ENCODE measurements at places on chromosomes 6 and 20. TPM values are rescaled to one million over a fixed set of nuclear protein-coding genes. Genes with fewer than 3 reads are reported as not detected.
A peak's percentile ranks its signal among the peaks of the same experiment; 100 is the strongest.

The ZC2HC1B gene
- not detected for total RNA-seq

The CST9L gene
- not detected for total RNA-seq

The ZC3H12D gene
- total RNA-seq: not detected

The CFB gene
- total RNA-seq: 0.60 TPM

The DLL1 gene
- 3.9 TPM for total RNA-seq

The ALDH8A1 gene
- total RNA-seq: 0.20 TPM

The UBR2 gene
- total RNA-seq: 17.4 TPM

The CAPN11 gene
- total RNA-seq: 0.20 TPM

The SPEF1 gene
- total RNA-seq: not detected

The KIF25 gene
- total RNA-seq: under 0.01 TPM

The GOPC gene
- total RNA-seq: 22.0 TPM

The FOXQ1 gene
- total RNA-seq: not detected

The SLC16A10 gene
- 0.20 TPM for total RNA-seq

The HLA-DOB gene
- 0.22 TPM for total RNA-seq

DNA sequence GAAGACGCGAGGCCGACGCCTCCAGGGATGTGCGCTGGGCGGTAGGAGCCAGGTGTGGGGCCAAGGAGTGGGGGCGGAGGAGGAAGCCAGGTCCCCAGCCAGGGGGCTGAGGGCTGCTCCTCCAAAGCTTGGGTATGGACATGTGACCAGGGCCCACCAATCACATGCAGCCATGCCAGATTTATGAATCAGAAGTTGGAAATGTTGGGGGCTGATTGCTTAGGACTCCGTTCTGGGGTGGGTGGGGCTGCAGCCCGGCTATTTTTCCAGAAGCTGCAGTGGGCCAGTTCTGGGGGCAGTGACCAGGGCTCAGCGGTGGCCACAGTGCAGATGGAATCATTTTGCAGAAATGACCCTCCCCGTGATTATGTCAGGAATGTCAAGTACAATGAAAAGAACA is 96.0 kb downstream of the CEBPB start:
- DNase-seq: no peak

DNA sequence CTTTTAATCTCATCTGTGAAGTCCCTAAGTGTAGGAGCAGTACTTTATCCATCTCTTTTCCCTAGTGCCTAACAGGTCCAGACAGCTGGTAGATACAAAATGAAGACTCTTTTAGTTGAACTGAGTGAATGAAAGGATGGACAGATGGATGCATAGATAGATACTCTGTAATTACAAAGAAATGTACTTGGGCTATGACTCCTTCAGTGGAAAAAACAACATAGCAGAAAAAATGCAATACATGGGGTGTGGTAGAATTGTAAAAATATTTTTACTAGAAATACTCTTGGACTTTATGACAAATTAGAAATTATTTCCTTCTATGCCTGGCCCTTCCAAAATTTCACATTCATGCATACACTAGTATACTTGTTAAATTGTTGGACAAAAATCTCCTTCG is 29.3 kb downstream of the KCNQ5 start:
- DNase-seq: no peak

GRCh38 chr20:16260911-16261310 is 312.3 kb downstream of the KIF16B start:
- no peak for DNase-seq

DNA sequence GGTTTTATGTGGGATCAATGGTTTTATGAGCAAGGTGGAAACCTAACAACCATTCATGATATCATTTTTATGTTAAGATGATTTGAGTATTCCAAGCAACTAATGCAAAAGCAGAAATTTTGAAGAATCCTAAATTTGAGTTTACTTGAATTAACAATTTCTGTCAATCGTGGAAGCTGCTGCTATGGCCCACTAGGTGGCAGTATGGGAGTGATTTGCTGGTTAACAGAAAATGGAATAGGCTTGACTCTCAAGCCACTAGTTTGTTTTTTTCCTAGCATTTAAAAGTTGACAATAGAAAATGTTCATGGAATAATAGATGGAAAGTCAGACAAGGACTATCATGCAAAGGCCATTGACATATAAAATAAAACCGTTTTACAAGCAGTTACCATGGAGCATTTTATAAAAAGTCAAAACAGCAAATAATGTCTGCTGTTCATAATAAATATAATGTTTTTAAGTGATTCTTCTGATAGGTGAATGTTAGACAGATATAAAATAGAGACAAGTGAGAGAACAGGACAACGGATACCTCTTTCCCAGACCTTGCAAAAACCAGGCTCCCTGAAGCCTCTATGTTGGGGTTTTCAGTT is 43.0 kb upstream of the TMEM200A start:
- peak; percentile 69 for DNase-seq

DNA sequence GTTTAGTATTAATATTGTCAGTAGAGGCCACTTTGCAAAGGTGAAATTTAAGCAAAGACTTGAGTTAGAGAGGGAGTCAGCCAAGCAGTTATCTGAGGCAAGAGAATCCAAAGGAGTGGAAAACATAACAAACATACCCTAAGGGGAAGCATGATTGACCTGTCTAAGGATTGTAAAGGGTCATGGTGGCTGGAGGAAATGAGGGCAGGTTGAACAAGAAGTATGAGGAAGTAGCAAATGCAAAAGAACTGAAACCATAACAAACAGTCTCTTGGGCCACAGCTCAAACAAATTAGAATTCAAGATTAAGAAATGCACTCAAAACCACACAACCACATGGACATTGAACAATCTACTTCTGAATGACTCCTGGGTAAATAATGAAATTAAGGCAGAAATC is 103.2 kb downstream of the FBXO5 start:
- no peak for DNase-seq

DNA sequence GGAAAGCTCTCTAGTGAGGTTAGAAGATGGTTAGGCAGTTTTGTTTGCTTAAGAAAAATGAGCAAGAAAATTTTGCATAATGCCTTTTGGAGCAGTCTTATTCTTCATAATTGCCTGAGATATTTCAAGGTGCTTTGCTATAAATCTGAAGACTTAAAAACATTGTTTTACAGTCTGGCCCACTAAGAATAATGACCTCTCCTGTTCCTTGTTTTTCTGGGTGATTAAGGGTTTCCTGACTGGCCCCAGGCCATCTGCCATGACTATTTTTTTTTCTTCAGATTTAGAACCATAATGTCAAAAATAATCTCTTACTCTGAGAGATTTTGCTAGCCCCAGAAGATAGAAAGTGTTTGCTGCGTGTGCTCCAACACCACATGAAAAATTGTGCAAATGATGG is 72.3 kb upstream of the CENPW start:
- DNase-seq: no peak

DNA sequence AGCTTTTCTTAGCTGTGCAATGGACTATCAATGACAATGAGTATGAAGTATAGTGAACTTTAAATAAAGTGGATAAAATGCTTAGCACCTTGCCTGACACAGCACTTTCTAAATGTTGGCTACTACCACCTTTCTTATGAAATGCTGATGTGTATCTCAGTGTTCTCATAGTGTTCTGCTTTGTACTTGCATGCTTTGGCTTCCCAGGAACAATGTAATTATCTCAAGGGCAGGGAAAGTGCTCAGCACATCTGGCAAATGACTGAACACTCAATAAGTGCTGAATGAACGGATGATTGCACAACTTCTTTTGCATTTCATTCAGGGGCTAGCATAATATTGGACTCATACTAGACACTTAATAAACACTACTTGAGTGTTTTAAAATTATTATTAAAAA is 28.2 kb upstream of the NOX3 start:
- DNase-seq: no peak

DNA sequence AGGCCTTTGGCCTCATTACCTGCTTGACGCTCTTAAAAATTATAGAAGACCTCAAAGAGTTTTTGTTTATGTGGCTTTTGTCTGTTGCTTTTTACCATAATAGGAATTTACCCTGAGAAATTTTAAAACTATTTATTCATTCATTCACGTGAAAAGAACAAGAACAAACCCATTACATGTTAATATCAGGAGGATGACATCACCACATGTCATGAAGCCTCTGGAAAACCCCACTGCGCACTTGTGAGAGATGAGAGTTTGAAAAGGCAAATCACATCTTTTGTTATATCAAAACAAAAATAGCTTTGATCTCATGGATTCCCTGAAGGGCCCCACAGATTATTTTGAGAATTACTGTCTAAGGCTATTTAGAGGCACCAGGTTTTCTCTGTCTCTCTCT is 61.3 kb upstream of the EYA2 start:
- DNase-seq: no peak

GRCh38 chr6:142210606-142211005 is 63.5 kb downstream of the VTA1 start:
- DNase-seq: peak; percentile 78

DNA sequence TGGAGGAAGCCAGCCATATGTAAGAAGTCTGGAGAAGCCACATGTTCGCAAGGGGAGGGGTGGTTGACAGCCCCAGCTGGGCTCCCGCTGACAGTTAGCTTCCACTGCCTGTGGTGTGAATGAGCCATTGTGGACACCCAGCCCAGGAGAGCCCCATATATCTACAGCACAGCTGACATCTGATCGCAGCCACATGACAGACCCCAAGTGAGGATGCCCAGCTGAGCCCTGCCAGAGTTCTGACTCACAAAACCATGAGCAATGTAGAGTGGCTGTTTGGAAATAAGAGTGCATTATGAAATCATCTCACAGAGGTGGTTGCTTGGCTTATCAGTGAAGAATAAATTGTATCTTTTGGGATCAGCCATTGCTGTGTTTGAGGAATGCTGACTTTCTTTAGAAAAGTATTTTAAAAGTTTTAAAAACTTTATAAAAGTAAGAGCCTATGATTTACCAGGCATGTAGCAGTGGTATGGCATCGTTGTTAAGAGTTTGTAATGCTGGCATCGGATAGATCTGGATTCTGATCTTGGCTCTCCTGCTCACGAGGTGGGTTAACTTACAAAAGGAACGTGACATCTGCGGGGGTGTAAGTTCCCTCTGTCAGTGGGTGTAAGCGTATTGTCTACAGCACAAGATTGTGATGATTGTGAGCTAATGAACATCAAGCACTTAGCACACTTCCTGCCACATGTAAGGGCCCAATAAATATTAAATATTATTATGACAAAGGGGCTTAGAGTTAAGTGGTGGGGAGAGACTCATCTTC is 24.1 kb downstream of the CFAP61 start:
- DNase-seq: no peak

GRCh38 chr6:26216886-26217713 is 129.9 kb downstream of the HFE start:
- DNase-seq: peak; percentile 95

GRCh38 chr20:62886709-62887058 is 25.1 kb upstream of the TCFL5 start:
- no peak for DNase-seq

- DNase-seq: no peak
Measured at GRCh38 chr6:66731310-66731709, 1024.3 kb upstream of the EYS start.

DNA sequence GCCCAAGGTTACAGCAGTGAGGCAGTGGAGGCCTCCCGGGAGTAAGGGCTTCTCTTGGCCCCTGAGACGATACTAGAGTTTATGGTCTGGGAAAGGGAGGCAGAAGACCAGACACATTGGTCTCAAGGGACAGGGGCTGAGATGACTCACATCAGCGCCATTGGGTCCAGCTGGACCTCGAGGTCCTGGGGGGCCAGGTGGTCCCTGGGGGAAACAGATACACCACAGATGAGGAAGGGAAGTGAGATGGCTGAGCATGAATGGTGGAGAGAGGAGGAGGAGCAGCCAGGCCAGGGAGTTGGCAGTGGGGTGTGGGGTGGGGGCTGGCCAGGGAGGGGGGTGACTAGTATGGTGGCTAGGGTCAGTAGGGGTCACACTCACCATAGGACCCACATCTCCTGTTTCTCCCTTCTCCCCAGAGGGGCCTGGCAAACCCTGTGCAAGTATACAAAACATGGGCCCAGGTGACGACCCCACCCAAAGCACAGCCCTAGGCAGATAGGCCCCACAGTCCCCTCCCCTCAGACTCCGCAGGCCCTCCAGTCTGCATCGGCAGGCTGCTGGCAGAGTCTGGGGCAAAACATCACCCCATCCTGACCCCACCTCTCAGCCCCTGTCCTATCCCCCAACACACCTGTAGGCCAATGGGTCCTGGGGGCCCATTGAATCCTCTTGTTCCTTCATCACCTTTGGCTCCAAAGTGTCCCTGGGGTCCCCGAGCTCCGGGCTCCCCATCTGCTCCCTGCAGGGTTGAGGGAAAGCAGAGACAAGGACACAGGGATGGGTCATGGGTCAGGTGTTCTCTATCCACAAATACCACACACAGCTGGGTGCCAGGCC is 21.9 kb downstream of the COL11A2 start:
- no peak for DNase-seq

DNA sequence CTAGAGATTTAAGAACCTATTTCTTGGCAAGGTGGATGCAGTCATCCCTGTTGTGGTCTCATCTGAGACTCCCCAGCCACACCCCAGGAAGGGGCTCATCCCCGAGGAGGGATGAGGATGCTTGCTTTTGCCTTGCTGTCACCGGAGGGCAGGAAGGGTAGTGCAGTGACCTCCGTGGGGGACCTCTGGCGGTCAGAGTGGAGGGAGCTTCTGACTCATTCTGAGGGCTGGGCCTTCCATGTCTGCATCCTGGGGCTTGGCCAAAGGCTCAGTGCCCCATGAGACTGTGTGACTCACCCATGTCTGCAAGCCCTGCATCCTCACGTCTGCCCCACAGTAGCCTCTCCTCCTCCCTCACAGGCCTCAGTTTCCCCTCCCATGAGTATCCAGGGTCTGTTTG is 38.7 kb downstream of the UQCC2 start:
- DNase-seq: peak; percentile 84

DNA sequence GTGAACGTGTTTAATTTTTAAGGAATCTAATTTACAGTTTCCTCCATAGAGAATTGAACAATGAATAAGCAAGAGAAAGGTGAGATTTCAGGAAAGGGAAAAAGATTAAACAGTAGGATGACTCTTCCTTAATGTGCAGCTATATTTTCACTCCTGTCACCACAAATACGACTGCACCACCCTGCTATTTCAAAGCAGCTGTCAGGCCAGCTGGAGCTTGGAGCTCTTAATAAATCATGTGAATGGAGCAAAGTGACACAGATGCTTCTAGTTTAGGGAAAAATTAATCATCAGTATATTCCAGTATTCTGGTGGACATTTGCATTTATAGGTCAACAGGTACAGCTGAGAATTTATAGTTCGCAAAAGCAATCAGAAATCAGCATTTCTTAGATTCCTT is 56.5 kb upstream of the PKIB start:
- DNase-seq: no peak

DNA sequence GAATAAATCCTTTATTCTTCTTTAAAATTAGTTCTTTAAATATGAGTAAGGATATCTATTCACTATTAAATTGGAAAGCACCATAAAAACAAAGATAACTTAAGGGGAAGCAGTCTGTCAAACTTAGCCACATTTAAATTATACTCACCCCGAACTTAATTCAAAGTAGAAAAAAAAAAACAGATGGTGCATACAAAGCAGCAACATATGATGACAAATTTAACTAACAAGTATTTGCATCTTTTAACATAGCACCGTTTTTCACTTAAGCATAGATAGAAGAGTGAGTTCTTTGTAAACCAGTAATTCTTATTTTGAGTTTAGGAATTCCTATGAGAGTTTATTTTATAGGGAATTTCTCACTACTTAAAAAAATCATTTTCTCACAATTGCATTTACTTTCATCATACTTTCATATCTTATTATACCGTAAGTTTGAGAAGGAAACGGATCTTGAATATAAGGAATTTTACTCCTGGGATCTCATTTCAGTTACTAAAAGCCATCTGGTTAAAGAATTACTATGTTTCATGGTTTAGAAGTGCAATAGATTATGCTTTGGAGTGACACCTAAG is 828.2 kb upstream of the MAP3K7 start:
- DNase-seq: no peak
